Stimulated activated CD8-positive, alpha-beta memory T cell treated with anti-CD3 and anti-CD28 coated beads, Interleukin-4, amount 100 ng/mL, for 1 hour (primary cell): ENCODE measurements at places on chromosomes 5 and 9.

- DNase-seq, result no peak
Observed at GRCh38 chr5:43104057-43104456, 16.7 kb upstream of the ZNF131 start.

- no peak for DNase-seq
Observed at GRCh38 chr5:75513841-75514240, 2.1 kb downstream of the POLK start.

- no peak for DNase-seq
Observed at GRCh38 chr9:127386249-127386648, 10.7 kb upstream of the SLC2A8 start.

- no peak for DNase-seq
Observed at GRCh38 chr5:72125941-72126620, 18.8 kb downstream of the MAP1B start.

GRCh38 chr9:117704597-117704996, 394 bp downstream of the TLR4 start:
- DNase-seq, result no peak

- no peak for DNase-seq
Observed at GRCh38 chr9:76003041-76003440, 112.6 kb downstream of the PCSK5 start.

GRCh38 chr5:110333384-110333783, 393.1 kb downstream of the TMEM232 start:
- DNase-seq, result no peak

- DNase-seq, result no peak
Observed at GRCh38 chr5:67774267-67774552, 441.3 kb upstream of the PIK3R1 start.

- no peak for DNase-seq
Observed at GRCh38 chr5:74605759-74606158, 34.8 kb downstream of the ENC1 start.

GRCh38 chr9:84841931-84842330, 172.4 kb downstream of the NTRK2 start:
- DNase-seq, result no peak

DNA sequence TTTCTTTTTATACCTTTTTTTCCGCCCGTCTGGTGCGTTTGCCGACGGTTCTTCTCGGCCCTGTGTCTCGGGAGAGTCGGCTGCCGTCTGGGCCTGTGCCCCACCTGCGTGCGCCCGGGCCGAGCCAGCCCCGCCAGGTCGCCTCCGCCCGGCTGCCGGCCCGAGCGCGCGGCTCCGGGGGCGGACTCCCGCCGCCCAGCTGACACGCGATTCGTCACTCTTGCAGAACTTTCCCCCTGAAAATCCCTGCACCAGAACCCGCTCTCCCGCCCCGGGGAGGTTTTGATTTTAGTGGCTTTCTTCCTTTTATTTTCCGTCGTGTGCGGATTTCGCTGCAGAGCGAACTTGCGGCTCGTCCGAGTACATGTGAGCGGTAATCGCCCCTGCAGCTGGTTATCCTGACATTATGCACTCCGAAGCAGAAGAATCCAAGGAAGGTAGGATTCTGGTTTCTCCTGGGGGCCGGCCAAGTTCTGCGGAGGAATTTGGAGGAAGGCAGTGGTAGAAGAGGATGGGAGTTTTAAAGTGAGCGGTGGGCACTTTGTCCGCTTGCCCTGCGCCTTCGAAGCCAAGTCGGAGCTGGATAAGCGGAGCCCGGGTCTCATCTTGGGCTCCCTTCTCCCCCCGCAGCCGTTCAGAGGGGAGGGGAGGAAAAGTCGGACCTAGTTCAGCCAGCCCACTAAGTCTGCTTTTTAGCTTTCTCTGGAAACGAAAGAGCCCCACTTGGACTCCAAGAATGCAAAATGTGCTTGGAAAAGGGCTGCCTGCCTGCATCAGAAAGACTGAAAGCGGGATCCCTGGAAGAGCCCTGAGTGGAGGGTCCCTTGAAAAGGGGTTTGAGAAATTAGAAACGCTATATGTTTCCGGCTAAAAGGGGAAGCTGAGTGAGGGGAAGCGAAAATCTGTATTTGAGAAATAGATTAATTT, at the start of gene TNFAIP8:
Gene TNFAIP8 (plus strand): TSS at position 335 of the 927 bp plus-strand sequence. CDS start 72 bp downstream, at position 407.
- no peak for DNase-seq

DNA sequence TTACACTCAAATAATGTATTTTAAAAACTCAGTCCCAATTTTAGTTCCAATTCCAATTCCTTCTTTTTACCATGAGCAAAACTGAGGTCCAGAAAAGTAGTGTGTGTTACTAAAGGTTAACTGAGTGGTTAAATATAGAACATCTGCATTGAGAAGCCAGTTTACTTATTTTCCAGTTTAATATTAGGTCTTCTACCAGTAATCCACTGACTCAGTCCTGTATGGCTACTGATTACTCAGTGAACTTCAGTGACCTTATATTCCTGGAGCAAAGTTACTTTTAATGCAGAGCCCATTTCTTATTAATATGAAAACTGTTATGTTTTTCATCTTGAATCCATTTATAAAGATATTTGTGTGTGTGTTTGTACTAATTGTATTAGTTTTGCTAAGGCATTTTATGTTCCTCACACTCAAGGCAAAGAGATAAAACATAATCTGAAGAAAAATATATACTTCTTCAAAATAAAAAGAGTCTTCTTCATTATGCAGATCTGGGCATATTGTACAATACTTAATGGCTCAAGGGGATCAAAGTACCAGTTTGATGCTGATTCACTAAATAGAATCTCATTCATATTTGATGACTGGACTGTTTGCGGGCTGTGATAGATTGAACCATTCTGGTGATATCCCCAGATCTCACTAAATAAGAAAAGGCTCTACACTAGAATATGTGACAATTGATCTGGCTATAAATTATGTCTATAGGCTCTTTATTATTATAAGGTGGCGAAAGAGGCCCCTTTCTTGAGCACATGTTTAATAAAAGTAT, 60.8 kb downstream of the DMXL1 start:
- DNase-seq, result no peak

DNA sequence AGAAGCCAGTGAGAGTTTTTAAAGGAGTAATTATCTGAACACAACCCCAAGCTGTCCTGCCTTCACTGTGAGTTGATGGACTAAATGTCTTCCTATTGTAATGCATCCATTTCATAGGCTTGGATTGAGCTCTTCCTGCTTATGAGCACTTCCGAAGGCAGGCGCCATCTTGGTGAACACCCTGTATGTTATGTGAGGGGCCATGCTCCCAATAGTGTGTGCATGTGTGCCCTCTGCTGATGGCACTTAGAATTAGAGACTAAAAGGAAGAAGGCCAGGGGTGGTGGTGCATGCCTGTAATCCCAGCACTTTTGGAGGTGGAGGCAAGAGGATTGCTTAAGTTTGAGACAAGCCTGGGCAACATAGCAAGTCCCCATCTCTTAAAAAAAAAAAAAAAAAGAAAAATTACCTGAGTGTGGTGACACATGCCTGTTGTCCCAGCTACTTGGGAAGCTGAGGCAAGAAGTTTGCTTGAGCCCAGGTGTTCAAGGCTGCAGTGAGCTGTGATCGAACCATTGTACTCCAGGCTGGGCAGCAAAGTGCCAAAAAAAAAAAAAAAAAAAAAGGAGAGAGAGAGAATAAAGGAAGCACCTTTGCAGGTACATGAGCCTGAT, 65.0 kb downstream of the C9orf152 start:
- DNase-seq, result no peak

GRCh38 chr5:151184316-151185042, 26.9 kb upstream of the ANXA6 start:
- no peak for DNase-seq

- DNase-seq, result no peak
Observed at GRCh38 chr5:2761921-2762488, 10.5 kb upstream of the IRX2 start.

DNA sequence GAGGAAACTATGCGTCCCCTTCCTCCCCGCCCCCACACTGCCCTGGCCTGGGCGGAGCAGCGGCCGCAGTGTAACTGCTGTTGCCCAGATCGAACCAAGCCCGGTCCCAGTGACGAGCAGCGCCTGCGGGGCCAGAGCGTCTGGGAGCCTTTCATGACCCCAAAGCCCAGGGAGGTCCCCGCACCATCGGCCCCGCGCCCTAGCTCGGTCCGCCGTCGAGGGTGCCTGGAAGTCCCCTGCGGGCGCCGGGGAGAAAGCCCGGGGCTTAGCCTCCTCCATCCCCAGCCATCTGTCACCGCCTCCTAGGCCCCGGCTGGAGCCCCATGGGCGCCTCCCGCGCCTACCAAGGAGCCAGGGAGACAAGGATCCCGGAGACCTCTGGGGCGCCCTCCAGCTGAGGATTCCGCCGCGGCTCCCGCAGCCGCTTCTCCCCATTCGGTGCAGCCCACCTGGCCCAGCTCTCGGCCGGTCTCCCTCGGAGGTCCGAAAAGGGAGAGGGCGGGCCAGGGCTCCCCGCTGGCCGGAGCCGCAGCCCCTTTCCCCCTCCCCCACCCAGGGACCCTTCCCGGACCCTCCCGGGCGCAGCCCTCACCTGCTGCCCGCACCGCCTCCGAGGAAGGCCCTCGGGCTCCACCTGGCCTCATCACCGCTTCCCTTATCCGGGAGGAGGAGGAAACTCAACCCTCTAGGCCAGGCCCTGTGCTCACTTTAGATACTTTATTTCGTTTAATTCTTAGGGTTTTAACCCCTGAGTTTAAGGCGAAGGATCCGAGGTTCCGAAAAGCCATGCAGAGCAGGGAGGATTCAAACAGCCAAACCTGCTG, 45.6 kb downstream of the APTX start:
- no peak for DNase-seq

GRCh38 chr5:162160401-162160800, 92.8 kb downstream of the GABRG2 start:
- DNase-seq, result no peak

GRCh38 chr5:119070578-119070827, 384 bp upstream of the DMXL1 start:
- DNase-seq, result no peak

DNA sequence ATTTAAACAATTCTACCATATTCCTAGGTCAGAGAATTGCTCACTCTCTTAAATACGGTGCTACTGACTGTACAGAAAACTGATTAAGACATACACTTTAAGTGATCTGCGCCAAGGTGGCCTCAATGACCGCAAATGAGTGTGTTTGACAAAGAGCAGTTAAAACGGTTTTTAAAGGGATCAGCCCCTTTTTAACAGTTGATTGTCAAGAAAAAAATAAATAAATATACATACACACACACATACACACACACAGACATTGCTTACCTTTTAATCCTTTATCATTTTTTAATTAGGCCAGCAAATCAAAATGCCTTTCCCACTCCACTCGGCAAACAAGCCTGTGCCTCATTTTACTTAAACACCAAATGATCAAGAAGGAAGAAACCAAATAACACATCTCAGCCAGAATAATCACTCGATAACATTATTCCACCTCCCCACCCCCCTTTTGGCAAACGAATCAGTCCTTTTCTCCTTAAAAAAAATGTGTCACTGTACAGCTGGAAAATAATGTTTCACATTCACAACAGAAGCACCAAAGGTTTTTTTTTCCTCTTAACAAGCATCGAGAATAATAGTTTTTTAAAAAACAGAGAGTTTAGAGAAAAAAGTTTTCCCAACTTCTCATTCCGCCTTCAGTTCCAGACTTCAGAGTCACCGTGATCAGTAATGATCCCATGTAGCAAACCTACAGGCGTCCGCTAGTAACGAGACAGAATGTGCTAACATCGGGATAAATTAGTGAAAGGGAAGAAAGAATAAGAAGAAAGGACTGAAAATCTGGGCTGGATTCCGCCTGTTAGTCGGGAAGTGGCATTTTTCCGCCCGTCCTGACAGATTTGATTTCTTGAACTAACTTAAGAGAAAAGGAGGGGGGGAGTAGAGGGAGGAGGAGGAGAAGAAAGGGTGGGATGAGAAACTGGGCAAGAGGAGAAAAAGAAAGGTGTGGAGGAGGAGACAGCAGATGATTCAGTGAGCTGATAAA, at the start of gene ZNF608:
Gene ZNF608 (minus strand): TSS at position 712 of the 988 bp plus-strand sequence. CDS start 1,650 bp downstream, outside the sequence.
- no peak for DNase-seq

GRCh38 chr5:150655221-150655620, 5.8 kb upstream of the MYOZ3 start:
- DNase-seq, result no peak

- DNase-seq, result no peak
Observed at GRCh38 chr9:83637389-83637788, 14.4 kb downstream of the IDNK start.

DNA sequence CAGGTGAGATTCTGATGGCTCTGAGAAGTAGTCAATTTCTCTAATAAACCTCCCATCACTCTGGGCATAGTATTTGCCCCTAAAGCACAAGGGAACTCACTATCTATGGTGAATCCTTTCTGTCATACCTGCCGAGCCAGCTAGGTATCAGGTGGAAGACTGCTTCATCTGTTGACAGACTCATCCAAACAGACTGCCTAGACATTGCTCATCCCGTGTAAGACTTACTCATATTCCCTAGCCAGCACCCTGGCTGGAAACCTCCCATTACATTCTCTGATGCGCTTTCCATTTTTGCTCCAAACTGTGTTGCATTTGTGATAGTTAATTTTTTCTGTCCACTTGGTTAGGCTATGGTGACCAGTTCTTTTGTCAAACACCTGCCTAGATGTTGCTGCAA, 595.9 kb downstream of the DNAH5 start:
- DNase-seq, result no peak

- no peak for DNase-seq
Observed at GRCh38 chr5:139638736-139639618, 9.2 kb upstream of the CXXC5 start.

GRCh38 chr9:84278130-84278529, 62.4 kb downstream of the SLC28A3 start:
- no peak for DNase-seq

GRCh38 chr5:173458828-173459609, 130.8 kb upstream of the STC2 start:
- no peak for DNase-seq

DNA sequence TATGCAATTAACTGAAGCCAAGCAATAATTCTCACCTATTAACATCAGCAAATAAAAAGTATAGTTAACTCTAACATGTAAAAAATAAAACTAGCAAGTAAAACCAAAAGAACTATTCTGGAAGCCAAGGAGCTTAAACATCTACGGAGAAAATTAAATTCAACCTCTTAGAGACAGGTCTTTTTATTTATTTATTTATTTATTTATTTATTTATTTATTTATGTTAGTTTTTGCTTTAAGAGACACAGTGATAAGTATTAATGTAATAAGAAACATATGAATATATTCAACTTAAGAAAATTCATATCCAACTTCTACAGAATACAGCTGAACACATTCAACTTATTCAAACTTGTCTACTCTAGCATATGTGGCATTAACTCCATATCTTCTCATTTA, 472.1 kb upstream of the IZUMO3 start:
- DNase-seq, result no peak

- no peak for DNase-seq
Observed at GRCh38 chr9:131289301-131290035, at the start of gene PLPP7. Gene PLPP7, plus strand, starts transcription at chr9:131289723. Its CDS starts 275 bp downstream, at chr9:131289998.

DNA sequence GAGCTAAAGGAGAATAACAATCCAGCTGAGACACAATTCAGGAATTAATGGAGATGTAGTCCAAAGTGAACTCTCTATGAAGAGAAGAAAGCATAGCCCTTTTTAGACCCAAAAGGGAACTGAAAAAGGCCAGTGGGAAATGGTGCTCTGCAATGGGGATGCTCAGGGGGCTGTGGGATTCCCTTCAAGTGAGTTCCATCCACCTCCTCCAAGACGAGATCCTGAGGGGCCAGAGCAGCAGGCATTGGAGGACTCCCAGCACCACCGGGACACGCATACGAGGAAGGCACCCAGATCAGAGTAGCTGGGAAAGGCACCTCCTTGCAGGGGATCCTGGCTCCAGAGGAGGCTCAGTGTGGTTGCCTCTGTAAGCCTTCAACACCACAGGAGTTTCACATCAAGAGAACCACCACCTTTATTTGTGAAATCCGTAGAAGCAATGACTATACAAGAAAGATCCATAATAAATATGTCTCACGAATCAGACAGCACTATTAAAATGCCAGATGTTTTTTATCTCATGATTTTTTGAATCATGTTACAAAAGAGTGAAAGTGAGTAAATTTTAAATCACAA, 288.2 kb downstream of the MED10 start:
- no peak for DNase-seq

- no peak for DNase-seq
Observed at GRCh38 chr9:38018241-38018957, 50.6 kb downstream of the SHB start.
